BJ (cell line): ENCODE measurements at places on chromosomes 11 and 22.

DNA sequence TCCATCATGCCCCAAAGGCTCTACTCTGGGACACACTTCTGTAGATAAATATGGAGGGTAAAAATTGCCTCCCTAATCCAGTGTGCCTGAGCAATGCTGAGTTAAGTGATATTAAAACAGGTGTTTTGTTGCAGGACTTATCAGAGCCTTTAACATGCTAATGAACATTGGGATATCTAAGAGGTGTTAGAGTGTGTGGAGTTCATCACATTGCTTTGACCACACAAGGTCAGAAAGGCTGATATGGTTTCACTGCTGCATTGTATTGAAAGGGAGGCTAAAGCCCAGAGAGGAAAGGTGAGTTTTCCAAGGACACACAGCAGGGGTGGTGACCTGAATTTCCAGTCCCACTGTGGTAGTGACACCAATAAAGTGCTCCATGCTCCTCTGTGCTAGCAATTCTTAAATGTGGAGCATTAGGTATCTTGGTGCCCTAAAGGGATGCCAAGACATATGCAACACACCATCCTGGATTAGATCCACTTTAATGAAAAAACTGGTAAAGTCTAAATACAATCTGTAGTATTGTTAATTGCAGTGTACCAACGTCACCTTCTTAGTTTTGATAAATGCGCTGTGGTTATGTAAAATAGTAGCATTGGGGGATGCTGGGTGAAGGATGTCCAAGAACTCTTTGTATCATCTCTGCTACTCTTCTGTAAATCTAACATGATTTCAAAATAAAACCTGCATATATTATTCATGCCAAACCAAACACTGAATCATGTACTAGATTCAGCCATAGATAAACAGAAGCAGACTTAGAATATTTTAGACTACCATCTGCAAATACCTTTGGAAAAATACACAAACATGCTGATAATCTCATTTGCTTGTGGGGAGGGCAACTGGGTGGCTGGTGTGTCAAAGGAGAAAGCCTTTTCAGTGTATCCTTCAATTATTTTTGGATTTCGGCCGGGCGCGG lies 45.8 kb downstream of the MIAT start:
- no peak for DNase-seq

DNA sequence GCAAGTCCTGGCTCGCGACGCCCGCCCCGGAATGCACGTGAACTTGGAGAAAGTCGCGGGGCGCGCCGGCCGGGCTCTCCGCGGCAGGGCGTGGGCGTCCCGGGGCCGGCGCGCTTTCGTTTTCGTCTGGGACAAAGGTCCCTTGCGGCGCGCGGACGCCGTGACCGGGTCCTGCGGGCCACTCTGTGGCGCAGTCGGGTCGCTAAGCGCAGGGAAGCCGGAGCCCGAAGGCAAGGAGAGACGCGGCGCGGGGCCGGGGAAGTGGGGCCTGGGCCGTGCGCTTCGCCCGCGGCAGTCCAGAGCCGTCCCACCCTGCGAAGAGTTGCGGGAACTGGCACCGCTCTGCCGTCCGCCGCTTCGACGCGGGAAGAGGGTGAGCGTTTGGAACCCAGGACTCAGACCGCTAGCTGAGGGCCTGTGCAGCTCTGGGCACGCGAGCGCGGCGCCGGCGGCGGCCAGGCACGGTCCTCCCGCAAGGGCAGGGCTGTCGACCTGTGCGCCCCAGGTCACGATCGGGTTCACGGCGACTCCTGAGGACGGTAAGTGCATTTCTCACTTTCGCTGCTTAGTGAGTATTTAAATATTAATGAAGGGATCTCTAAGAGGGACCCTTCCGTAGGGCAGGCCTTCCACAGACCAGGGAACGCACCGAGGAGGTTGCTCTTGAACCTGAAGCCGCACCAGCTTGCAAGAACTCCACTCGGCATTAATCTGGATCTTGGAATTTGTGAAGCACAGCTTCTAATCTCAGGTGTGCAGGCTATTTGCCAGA lies 78.0 kb upstream of the PPARA start:
- DNase-seq: no peak

DNA sequence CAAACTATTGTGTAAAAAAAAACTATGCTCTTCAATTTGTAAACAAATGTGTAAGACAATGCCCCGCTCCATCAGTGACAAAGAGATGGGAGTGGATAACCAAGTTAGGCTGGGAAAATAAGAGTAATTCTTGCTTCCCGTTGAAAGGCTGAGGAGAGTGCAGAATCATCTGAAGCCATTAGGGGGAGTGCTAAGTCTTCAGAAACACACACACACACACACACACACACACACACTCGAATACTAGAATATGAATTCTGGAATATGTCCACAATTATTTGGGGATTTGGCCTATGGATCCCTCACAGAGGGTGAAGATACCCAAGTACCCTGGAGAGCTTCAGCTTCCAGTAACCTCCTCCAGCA lies 27.8 kb upstream of the ROBO3 start:
- peak; percentile 31 for DNase-seq

- no peak for DNase-seq
These were observed 518 bp upstream of the GALNT18 start for GRCh38 chr11:11622340-11622706.

GRCh38 chr11:11810764-11811726 lies 30.7 kb upstream of the USP47 start:
- no peak for DNase-seq

- no peak for DNase-seq
These were observed 523.7 kb downstream of the INSC start for GRCh38 chr11:15638386-15638787.

DNA sequence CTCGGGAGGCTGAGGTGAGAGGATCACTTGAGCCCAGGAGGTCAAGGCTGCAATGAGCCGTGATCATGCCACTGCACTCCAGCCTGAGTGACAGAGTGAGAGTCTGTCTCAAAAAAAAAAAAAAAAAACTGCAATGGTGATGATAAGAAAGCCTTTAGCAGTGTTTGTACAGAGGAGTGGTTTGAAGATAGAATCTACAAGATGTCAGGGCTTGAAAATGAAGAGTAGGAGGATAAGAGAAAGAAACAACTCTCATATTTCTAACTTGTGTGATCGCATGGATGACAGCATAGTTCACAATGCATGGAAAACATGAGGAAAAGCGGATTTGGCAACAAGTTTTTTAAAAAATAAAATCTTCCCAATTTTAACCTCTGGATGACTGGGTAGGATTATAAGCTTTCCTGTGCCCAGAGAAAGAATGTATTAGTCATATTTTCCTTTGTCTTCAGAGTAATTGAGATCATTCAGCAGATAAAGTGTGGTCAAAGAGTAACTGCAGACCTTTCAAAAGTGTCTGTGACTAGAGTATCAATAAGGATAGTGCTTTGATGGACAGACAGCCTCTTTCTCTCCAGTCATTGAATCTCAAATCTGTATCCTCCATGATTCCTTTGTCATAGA lies 328.1 kb downstream of the CASP12 start:
- no peak for DNase-seq

DNA sequence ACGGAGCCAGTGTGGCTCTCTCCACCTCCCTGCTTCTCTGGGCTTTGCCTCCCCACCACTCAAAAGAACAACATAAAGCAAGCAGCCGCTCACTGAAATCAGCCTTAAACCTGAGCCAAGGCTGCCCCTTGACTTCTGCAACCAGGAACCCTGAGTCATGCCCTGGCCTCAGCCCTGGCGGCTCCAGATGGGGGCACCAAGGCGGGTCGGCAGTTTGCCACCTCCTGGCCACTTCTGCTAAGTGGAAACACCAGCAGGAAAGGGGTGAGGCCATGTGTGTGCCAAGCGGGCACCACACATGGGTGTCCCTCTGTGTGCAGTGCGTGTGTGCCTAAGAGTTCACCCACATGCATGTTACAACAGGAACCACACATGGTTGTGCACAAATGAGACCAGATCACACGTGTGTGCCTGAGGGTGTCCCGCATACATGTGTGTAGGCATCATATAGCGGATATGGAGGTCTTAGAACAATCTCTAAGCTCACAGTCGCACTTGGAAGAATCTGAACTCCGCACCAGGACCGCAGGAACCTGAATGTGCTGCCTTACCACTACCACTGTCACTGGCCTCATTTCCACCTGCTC lies 221.2 kb downstream of the MN1 start:
- no peak for DNase-seq

- no peak for DNase-seq
These were observed 89.8 kb upstream of the MS4A8 start for GRCh38 chr11:60609632-60610031.

DNA sequence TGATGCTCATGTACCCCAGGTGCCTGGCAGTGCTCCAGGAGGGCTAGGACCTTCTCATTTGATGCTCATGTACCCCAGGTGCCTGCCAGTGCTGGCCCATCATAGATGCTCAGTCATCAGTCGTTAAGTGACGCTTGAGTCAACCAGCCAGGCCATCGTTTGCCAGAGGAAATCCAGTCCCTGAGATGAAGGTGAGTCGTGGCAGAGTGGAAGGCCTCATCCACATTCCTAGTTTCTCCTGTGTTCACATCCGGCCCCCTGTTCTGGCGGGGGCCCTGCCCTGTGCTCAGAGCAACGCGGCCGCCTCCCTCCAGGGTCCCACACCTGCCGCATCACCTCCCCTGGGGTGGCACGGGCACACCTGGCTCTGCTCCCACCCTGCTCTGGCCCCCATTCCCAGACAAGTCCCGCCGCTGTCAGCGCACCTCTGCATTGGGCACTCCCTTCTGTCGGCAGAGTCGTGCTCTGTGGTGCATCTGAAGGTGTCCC lies 279.9 kb downstream of the BRD1 start:
- no peak for DNase-seq
